ENCODE measurements at places on chromosomes 3 and 15. TPM values are rescaled to one million over a fixed set of nuclear protein-coding genes. Genes with fewer than 3 reads are reported as not detected.

Gene DPPA2
- total RNA-seq: not detected

DNA sequence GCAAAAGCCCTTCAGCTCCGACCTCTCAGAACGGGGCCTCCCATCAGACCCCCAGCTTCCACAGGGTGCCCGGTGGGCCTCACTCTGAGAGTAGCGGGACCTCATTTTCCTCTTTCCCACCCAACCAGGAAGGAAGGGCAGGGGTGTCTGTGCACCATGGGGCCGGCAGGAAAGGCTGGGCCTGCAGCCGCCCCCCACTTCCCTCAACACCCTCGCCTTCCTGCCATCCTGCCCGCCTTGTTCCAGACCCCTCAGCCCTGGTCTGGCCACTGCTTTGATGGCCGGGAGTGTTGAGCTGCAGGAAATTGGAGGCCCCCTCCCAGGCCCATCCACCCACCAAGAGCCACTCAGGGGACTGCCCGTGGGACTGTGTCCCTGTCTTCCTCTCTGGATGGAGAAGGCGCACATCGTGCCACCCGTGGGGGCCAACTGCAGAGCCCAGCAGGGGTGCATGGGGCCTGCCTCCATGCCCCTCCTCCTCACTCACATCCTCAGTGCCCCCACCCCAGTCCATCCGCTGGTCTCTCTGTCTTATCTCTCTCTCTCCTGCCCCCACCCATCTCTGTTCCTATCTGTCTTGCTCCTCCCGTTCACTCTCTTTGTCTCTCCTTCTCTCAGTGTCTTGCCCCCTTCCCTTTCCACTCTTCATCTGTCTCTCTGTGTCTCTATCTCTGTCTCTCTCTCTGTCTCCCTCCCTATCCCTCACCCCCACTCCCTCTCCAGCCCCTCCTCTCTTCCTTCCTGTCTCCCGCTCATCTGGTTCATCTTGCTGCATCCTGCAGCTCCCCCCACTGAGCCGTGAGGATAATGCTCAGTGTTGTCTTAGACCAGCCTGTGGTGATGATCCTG, 1.8 kb upstream of the PLXND1 start:
- DNase-seq: no peak
- peaks cover 91% of the 10 kb centered on the region for H3K4me1 ChIP-seq
- H3K27me3 ChIP-seq: peaks cover 16% of the 10 kb centered on the region
- peak overlapping the region; percentile 97 for H3K27ac ChIP-seq
- H3K36me3 ChIP-seq: no peaks in the 10 kb centered on the region
- peak overlapping the region; percentile 68 for H3K4me3 ChIP-seq

- no peaks in the 10 kb centered on the region for H3K4me1 ChIP-seq
- H3K4me3 ChIP-seq: no peak overlapping the region
- DNase-seq: no peak
- no peak overlapping the region for H3K27ac ChIP-seq
- H3K27me3 ChIP-seq: peaks cover 32% of the 10 kb centered on the region
These were observed 8.9 kb downstream of the FAM3D start for GRCh38 chr3:58657571-58658141.

DNA sequence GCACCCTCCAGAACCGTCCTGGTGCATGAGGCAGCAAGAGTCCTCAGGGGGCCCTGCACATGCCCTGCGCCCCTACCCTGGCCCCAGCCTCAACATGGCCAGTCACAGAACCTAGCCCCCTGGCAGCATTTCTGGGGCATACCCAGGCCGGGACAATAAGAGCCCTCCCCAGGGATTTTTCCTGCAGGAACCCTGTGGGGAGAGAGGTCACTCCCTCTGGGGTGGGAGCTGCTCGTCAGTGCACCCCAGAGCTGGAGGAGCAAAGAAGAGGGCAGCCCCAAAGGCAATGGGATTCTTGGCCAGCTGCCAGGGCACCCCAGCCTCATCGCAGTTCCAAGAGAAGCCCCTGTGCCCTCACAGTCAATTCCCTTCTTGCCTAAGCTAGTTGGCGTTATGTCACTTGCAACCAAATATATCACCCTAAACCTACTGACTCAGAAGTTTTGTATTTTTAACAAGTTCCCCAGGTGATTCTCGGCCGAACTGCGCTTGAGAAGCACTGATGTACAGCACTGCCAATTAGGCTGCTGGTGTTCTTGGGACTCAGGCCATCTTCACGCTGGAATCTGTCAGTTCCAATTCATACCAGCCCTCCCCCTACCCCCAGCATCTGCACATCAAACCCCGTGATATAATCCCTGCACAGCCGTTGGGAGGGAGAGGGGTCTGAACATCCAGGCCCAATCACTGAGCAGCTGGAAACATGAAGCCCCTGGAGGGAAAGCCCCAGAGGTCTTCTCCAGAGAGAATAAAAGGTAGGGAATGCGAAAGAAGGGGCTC, 87.5 kb upstream of the PRR20G start:
- H3K27me3 ChIP-seq: peaks cover 69% of the 10 kb centered on the region
- H3K36me3 ChIP-seq: no peaks in the 10 kb centered on the region
- H3K27ac ChIP-seq: no peak overlapping the region
- peak; percentile 10 for DNase-seq

DNA sequence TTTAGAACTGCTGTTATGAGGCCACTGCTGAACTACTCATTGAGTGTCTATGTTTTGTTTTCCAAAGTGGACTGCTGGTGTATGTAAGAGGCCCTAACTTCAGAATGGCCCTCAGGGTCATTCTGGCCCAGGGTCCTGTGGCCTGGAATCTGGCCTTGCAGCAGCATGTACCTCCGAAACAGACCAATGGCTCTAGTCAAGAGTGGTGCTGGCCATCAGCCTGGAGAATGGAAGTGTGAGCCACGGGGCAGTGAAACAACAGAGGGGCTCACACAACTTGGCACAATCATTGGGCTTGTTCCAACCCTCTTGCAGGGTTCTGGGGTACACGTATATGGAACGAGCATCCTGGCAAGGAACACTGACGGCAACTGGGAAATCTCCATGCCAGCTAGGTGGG, 40.5 kb downstream of the SCN5A start:
- peaks cover 6% of the 10 kb centered on the region for H3K4me1 ChIP-seq
- no peak overlapping the region for H3K4me3 ChIP-seq
- H3K36me3 ChIP-seq: peaks cover 54% of the 10 kb centered on the region
- H3K27ac ChIP-seq: no peak overlapping the region
- DNase-seq: no peak

Data from left ventricle myocardium inferior (tissue), 1 donor.